Foreskin fibroblast (primary cell): ENCODE measurements at places on chromosomes 1 and 21.

GRCh38 chr1:61138921-61139774 is 56.8 kb downstream of the NFIA start:
- DNase-seq, result peak; percentile 61

GRCh38 chr1:19305880-19306279 is 6.1 kb downstream of the AKR7A2 start:
- no peak for DNase-seq

GRCh38 chr21:43726686-43727518 is 8.0 kb downstream of the PDXK start:
- DNase-seq, result no peak

DNA sequence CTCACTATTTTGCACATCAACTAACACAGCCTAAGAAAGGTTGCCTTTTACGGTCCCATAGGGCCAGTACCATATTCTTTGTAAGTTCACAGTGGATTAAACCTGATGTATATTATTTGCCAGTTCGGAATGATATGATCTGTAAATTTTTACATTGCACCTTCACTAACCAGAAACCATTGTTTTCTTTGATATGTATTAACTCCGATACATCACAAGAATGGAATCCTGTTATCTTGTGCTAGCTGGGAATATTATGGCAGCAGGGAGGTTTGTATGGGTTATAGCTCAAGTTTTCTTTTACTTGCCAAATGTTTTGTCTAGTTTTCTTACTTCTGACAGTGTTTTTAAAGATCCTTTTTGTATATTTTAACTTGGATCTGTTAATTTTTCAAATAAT is 51.4 kb upstream of the S1PR1 start:
- DNase-seq, result no peak

- peak; percentile 94 for DNase-seq
Measured at GRCh38 chr1:212179394-212180076, 105.7 kb upstream of the PPP2R5A start.

- DNase-seq, result no peak
Measured at GRCh38 chr1:190322274-190322673, 155.4 kb downstream of the BRINP3 start.

GRCh38 chr1:18631496-18632217 is 1.0 kb downstream of the PAX7 start:
- DNase-seq, result no peak

DNA sequence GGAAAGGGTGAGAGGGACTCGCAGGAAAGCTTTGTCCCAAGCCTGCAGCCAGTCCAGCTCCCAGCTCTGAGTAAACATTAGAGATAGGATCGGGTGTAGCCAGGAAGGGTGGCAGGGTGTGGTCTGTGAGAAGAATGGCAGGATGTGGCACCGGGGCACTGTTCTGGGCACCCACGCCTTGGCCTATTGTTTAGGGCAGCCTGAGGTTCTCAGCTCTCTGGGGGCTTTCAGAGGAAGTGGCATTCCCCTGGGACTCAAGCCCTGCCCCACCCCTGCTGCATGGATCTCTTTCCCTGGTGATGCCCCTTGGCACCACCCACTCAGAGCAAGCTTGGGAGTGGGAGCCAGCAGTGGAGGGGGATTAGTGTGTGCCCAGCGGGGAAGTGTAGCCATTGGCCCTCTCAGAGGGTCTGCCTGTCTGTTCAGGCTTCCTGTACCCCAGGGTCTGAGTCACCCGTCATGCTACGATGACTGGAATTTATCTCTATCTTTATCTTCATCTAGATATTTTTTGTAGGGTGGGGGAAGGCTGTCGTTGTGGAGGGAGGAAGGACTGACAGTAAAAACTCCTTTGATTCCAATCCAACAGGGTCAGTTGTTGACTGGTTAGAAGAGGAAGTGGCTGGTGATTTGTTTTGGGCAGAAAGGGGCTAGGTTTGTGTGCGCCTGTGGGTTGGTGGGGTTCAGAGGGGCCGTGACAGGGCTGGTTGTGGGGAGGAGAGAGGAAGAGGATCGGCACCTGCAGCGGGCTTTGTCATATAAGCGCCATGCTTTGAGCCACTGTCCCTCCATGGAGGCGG is 31.6 kb downstream of the SOX13 start:
- no peak for DNase-seq

DNA sequence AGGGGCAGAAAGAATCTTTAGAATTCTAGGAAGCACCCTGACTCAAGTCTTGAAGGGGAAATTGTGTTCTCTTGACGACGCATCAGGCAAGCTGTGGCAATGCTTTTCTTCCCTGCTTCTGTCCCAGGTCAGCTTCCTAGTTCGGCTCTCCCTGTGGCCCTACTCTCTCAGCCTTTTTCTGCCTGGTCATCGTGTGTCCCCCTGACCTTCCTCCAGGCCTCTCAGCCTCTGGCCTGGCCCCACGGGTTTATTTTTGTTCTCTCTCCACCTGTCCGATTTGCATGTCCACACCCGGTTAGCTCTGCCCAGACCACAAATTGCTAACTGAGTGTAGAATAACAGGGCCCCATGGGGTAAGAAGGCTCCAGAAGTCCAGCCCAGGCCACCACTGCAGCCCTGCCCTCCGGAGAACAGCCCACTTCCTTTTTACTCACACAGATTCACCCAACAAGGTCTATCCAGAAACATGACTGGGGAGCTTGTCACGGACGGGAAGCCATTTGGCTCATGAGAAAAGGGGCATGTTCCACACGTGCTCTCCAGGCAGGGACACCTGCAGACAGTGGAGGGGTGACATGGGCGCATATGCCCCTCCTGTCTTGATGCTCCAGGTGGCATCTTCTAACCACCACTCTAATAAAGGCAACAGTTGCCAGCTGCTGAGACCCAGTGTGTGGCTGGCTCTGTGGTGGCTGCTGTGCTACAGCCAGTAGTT is 9.8 kb downstream of the KCNN3 start:
- no peak for DNase-seq

- DNase-seq, result no peak
Measured at GRCh38 chr1:9551984-9552383, 12.7 kb downstream of the SLC25A33 start.

DNA sequence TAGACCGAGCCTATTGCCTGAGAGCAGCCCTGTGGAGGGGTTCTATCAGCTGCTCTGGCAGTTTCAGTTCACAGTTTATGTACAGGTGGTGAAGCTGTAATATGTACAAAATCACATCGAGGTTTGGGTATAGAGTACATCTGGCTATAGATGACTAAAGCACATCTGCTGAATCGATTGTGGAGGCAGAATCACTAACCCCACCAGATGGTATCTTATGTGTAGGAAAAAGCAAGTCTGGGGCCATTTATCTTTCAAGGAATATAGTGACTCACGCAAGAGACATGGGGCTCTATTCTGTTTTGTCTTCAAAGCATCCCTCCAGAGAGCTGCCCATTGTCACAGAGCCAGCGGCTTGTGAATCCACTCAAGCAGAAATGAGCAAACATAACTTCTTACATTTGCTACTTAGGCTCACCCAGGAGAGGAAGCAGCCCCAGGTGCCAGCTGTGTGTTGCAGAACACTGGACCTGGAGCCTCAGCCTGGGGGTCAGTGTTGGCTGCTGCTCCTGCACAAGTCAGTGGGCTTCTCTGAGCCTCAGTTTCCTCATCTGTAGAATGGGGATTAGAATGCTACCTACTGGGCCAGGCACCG is 21.3 kb downstream of the MIIP start:
- DNase-seq, result peak; percentile 92

- DNase-seq, result peak; percentile 75
Measured at GRCh38 chr1:164733070-164733469, 174.1 kb downstream of the PBX1 start.

DNA sequence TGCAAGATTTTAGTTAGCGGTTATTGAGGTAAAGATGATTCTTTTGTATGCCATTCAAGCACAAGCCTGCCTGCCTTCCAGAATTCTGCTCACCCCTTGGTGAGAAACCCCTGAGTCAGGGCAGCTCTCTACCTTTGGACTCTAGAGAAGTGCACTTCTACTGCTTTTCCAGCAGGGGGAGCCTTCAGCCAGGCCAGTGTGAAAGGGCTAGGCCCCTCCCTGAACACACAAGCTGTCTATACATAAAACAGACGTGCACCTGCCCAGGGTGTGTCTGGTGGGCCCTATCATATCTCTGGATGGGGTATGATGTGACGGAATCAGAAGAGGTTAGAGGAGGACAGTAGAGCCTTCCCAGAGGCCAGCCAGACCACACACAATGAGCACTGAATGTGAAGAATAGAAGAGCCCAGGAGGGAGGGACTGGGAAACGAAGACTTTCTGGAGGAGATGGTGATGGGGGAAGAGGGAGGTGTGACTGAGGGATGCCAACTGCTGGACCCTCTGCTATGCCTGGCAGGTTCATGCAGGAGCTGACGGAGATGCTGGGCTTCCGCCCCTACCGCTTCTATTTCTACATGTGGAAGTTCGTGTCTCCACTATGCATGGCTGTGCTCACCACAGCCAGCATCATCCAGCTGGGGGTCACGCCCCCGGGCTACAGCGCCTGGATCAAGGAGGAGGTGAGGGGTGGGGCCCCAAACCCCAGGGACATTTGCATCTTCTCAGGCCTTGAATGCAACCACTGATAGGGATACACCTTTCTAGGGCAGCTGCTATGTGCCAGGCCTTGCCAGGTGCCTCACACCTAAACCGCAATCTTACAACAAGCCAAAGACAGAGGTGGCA is 13.0 kb upstream of the KCNC4 start:
- DNase-seq, result no peak

DNA sequence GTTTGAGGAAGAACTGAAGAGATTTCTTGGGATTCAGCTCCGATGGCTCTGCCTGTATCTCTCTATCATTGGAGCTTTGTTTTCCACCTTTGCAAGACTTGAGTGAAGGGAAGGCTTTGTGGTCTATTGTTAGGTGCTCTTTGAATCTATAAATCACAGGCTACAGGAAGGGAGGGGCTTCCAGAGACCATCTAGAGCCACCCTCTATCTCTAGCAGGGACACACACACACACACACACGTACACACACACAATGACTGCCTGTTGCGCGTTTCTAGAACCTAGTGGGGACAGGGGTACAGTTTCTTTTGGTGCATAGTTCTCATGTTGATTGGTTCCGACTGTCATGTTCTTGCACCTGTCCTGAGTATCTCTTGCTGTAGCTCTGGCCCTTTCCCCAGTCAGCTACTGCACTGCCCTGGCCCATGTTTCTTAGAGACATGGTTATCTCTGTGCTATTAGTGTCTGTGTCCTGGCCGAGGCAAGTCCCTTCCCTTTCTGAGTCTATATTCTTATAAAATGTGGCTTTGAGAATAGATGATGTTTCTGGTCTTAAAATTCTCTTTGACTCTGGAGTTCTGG is 60.7 kb downstream of the MAN1C1 start:
- no peak for DNase-seq

DNA sequence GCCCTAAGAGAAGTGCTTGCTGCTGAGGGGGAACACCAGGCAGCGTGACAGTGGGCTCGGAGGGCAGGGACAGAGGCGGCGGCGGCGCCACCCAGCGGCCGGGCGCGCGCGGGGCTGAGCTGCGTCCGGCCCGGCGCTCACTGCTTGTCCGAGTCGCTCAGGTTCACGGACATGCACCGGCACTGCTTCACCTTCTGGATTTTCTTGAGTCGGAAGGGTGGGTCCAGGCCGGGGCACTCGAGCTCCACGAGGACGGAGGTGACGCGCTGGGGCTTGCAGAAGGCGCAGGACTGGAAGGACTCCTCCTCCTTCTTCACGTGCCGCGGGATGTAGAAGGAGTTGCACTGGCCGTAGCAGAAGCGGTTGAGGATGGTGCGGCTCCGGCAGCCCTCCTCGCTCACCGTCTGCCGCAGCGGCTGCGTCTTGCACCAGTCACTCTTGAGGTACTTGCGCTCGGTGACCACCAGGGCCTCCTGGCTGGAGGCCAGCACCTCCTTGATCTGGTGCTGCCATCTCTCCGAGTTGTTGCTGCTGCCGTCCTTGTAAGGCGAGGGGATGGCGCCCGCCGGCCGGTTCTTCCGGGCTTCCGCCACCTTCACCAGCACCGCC is 119.0 kb downstream of the GREM2 start:
- DNase-seq, result no peak

GRCh38 chr1:81799939-81800694 is 617 bp upstream of the ADGRL2 start:
- peak; percentile 70 for DNase-seq

GRCh38 chr1:153203130-153203529 is at the start of gene LELP1:
TSS of gene LELP1 (plus strand) at chr1:153203430. CDS start at chr1:153204708, 1,278 bp downstream.
- no peak for DNase-seq

DNA sequence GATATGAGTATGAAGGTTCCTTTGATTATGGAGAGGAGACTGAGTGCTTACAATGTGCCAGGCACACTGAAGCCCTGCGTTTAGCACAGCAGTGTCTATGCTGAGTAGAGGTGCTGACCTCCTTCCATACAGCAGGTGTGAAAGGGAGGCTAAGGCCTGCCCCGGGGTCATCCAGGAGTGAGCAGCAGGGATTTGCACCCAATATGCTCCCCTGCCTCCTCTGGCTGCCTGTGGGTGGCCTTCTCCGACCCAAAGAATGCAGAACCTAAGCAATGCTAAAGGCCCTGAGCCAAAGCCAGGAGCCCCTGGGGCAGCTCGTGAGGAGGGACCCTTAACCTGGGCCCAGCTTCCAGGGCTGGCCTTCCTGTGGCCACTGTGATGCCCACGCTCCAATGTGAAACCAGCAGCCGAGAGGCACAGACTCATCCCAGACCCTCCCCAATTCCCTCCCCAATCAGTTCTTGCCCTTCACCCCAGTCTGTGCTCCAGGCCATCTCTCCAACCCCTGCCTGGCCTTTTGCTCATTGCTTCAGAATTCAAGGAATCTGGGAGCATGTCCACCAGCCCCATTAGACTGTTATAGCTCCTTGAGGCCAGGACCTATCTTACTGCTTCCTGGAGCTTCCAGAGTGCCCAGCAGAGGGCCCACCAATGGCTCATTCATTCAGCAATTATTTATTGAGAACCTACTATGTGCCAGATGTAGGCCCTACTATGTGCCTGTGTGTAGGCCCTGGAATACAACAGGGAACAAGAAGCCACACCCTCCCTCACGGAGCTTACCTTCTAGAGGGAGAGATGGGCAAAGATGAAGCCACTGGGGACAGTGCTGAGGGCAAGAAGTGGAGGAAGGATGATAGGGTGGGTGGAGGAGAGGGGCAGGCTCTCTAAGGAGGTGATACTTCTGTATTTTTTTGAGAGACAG is 53.3 kb downstream of the TAS1R2 start:
- DNase-seq, result peak; percentile 9

DNA sequence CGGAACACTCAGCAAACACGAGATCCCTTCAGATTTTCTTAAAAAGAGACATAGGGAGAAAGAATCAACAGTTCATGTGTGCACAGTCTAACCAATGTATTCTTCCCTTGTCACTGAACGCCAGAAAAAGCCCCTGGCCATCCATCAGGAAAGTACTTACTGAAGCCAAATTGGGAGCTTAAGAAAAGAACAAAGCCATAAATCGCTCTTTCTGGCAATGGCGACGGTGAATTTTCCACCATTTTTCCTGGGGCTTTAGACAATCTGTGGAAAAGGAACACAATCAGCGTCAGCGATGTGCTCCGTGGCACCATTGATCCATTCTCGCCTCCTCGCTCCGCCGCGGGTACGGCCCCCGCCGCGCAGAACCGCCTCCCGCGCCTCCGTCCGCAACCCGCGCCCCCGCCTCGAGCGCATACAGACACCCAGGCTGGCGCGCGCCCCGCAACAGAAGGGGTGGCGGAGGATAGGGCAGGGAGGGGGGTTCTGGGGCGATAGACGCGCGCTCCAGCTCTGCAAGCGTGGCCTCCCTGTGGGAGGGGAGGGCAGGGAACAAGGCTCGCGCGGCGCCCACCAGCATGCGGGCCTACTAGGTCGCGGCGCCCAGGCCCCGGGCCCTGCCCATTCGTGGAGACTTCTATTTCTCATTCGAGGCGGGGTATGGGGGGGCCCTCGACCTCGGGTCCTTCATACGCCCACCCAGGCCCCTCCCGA is 440 bp downstream of the PIGP start:
- peak; percentile 95 for DNase-seq
